RKO (cell line): ENCODE measurements at places on chromosomes 7 and 10.

- no peak for DNase-seq
These were observed 132.1 kb downstream of the SMURF1 start for GRCh38 chr7:99011706-99012404.

GRCh38 chr7:132059141-132059540, 502.7 kb upstream of the PODXL start:
- no peak for DNase-seq

DNA sequence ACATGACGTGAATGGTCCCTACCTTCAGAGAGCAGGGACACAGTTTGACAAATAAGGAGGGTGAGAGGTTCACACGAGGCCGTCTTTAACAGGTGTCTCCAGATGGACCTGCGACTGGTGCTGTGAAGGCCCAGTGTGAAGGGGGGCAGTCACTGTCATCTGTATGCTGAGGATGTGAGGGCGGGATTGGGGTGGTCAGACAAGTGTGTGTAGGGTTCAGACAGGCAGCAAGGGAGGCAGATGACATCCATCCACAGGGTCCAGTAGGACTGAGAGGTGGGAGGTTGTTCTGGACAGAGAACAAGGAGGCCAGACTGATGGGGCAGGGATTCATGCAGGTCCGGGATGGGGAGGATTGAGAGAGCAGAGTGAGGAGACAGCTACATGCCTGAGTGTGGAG, 232.6 kb upstream of the GPR26 start:
- DNase-seq = no peak

DNA sequence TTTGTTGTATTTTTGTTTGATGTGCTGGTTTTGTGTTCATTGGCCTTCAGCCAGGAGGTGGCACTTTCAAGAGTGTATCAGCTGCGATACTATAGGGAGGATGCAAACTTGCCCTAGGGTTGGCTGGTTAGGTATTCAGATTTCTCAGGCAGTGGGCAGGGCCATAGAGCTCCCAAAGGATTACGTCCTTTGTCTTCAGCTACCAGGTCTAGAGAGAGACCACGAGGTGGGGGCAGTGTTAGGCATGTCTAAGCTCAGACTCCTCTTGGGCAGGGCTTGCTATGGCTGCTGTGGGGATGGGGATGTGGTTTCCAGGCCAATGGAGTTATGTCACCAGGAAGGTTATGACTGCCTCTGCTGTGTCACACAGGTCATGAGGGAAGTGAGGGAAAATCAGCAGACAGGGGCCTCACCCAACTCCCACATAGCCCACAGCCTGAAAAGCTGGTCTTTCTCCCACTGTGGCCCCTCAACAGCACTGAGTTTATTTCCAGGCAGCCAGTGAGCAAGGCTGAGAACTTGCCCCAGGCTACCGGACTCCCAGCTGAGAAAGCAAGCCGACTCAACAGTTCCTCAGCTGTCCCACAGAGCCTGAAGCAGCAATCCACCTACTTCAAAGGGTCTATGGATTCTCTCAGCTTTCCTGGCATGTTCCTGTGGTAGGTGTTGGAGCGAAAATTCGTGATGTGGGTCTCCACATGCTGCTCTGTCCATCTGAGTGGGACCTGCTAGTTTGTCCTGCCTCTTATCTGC, 227.4 kb upstream of the COBL start:
- DNase-seq = no peak

GRCh38 chr7:141317033-141317585, 234.1 kb upstream of the AGK start:
- DNase-seq = no peak

GRCh38 chr7:80646083-80646865, 7.8 kb downstream of the CD36 start:
- DNase-seq = no peak

DNA sequence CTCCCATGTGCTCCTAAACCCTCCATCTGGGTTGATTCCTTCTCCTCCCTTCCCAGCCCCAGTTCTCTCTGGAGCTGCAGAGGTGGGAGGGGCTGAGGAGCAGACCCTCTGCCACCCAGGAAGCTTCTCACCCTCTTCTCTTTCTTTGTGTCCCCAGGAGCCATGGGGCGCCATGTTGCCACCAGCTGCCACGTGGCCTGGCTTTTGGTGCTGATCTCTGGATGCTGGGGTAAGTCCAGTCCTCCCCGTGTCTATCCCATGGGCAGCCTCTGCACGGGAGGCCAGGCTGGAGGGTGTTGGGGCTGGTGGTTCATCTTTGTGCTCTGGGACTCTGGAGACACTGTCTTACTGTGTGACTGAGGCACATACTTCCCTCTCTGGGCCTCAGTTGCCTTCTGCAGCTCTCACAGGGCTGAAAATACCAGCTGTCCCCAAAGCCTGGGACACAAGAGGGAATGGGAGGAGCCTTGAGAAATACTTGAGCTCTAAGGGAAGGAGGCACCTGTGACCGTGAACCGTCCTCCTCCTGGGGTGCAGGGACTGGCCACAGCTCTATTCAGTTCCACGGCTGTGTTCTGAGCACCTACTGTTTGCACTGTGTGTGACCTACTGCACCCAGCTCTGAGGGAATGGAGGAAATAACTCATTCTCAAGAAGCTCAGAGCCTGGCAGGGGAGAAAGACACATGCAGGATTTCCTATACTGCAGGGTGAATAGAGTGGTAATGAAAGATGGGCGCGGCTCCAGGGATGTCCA, 43.1 kb downstream of the CDH23 start:
- DNase-seq = no peak

DNA sequence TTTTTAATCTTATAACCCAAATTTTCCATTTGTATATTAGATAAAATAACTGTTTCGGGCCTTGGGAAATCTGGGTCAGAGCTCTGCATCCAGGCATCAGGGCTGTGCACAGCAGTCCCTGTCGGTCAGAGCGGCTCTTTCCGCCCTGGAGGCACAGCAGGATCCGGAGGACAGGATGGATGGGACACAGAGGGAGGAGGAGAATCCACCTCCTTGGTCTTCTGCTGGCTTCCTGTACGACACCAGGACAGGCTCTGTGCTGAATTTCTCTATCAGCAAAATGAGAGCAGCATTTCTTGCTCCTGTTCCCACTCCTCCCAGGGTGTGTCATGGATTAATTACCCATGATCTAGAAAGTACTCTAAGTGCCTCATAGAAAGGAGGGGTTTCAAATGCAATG, 254.9 kb downstream of the SKAP2 start:
- no peak for DNase-seq

GRCh38 chr10:133405844-133406527, 12.0 kb downstream of the MTG1 start:
- DNase-seq = no peak

DNA sequence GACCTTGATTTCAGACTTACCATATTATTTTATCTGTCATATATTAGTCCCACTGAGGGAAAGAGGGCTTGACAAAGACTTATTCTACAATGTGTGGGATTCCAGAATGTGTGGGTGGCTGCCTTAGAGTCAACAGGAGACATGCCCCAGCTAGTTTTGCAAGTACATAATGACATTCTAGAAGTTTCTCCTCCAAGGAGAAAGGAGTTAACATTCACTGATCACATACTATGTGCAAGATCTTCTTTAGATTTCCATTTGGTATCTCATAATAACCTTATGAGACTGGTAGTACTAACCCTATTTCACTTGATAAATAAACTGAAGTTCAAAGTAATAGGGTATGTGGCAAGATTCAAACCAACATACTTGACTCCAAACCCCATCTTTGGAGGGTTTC, 25.2 kb downstream of the IRF5 start:
- no peak for DNase-seq

- no peak for DNase-seq
These were observed 12.9 kb downstream of the HSPB1 start for GRCh38 chr7:76315364-76315763.

DNA sequence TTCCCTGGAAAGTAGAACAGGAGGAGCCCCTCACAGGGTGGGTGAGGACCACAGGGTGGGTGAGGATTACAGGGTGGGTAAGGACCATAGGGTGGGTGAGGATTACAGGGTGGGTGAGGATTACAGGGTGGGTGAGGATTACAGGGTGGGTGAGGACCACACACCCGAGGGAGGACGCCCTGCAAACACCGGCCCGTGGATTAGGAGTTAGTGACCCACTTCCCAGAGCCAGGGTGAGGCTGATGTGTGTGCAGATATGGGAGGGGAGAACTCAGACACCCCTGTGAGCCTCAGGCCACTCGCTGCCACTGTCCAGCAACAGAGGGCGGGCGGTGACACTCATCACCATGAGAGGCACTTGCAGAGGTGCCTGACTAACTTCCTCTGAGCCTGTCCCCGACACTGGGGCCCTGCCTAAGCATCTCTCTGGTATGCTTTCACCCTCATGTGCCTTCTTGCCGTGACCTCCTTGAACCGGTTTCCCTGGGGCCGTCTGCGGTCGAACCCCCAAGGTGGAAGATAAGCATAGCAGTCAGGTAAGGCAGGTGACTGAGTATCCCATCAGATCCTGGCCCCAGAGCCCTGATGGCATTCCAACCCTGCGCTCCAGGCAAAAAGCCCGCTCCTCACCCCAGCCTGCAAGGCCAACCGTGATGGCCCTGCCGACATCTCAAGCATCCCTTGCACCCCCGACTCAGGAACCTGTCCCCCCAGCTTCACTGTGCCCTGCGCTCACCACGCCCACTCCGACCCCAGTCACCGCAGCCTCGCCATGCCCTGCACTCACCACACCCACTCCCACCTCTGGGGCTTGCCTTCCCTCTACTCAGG, 74.1 kb downstream of the FAM53B start:
- no peak for DNase-seq

- DNase-seq = no peak
These were observed 10.9 kb upstream of the SNX8 start for GRCh38 chr7:2325162-2325561.

DNA sequence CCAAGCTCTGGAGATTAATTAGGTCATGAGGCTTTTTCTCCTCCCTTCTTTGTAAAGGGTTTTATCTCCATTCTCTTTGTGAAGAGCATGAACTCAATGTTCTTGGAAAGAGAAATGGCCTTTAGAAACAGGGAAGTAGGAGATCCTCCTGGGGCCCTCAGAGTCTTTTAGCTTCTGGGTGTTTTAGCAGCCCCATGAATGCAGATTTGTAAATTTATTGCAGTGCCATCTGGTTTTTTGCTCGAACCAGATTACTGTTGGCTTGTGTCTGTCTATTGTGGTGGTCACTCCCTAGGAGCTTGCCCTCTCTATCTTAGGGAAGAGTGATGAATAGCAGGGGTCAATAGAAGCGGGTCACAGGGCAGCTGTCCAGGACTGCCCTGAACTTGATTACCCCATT, 110.6 kb downstream of the BTRC start:
- DNase-seq = no peak

DNA sequence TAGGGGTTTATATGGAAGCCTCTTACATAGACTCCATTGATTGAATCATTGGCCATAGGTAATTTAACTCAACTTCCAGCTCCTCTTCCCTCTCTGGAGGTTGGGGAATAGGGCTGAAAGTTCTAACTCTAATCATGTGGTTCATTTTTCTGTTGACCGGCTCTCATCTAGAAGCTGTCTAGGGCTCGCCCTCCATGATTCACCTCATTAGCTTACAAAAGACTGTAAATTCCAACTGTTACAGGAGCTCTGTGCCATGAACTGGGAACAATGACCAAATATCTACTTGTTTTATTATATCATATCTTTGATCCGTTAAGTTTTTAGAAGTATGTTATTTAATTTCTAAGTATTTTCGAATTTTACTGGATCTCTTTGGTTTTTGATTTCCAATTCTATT, 263.0 kb downstream of the TCF7L2 start:
- DNase-seq = no peak

DNA sequence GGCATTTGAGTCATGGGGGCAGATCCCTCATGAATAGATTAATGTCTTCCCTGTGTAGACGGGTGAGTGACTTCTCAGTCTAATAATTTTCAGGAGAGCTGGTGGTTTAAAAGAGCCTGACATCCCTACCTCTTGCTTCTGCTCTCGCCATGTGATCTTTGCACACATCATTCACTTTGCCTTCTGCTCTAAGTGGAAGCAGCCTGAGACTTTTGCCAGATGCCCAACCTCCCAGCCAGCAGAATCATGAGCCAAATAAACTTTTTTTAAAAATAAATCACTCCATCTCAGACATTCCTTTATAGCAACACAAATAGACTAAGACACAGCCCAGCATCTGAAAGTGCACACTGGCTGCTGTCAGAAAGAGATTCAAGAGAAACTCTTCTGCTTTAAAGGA, 155.2 kb downstream of the ZNF365 start:
- DNase-seq = no peak

- no peak for DNase-seq
These were observed 177.8 kb upstream of the PLPP4 start for GRCh38 chr10:120279196-120279595.

DNA sequence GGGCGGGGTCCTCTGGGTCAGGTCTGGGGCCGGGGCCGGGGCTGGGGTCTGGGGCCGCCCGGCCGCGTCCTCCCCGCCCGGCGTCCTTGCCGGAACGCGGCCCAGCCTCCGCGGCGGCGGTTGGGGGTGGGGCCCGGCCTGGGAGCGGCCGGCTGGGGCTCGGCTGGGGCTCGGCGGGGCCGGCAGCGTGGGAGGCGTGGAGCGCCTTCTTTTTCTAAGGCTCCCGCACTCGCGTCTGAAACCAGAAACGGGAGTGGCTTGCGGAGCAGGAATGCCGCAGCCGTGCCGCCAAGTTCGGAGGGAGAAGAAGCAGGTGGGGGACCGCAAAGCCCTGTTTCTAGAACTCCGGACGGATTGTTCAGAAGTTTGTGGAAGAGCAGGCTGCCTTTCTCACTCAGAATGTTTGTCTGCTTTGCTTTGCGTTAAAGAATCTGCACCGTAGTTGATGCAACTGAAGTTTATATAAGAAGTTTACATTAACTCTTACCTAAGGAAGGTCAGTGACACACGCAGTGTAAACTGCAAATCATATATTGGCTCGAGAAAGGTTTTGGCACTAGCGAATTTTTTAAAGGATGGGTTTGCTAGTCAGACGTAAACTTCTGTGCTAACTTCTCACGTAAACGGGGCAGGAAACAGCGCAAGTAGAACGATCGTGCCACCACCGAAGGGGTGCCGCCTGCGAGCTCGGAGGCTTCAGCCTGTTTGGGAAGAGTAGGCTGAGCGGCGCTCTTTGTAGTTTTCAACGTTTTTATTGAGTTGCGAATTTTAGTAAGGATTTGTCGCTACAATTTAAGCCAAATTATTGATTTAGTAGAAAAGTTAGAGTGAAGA, 729 bp downstream of the DNAJB6 start:
- DNase-seq = peak; percentile 86

GRCh38 chr10:33483816-33484190, 149.3 kb upstream of the NRP1 start:
- no peak for DNase-seq

- no peak for DNase-seq
These were observed 773.3 kb downstream of the GRID1 start for GRCh38 chr10:85593226-85593772.

DNA sequence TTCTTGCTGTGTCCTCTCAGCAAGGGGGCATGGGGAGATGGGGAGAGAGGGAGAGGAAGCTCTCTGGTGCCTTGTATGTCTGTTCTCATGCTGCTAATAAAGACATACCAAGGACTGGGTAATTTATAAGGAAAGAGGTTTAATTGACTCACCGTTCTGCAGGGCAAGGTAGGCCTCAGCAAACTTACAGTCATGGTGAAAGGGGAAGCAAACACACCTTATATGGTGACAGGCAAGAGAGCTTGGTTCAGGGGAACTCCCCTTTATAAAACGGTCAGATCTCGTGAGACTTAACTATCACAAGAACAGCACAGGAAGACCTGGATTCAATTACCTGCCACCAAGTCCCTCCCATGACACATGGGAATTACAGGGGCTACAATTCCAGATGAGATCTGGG, 464.7 kb upstream of the CELF2 start:
- DNase-seq = no peak
